ENCODE measurements at places on chromosomes 5 and 9.
A peak's percentile ranks its signal among the peaks of the same experiment; 100 is the strongest.

GRCh38 chr9:119101048-119101447, 268.2 kb downstream of the BRINP1 start:
- no peak for DNase-seq

- DNase-seq, result no peak
Measured at GRCh38 chr9:2478421-2478820, 143.2 kb upstream of the VLDLR start.

- no peak for DNase-seq
Measured at GRCh38 chr5:164341056-164341619, 835.7 kb downstream of the MAT2B start.

DNA sequence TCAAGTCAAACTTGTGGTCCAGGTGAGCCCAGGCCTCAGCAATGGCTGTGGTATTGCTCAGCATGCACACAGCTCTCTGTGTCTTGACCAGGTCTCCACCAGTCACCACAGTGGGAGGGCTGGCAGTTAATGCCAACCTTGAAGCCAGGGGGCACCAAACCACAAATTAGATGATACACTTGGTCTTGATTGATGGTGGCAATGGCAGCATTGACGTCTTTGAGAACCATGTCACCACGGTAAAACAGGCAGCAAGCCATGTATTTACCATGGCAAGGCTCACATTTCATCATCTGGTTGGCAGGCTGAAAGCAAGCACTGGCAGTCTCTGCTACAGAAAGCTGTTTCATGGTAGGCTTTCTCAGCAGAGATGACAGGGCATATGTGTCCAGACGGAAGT, 40.0 kb downstream of the NIM1K start:
- DNase-seq, result no peak

DNA sequence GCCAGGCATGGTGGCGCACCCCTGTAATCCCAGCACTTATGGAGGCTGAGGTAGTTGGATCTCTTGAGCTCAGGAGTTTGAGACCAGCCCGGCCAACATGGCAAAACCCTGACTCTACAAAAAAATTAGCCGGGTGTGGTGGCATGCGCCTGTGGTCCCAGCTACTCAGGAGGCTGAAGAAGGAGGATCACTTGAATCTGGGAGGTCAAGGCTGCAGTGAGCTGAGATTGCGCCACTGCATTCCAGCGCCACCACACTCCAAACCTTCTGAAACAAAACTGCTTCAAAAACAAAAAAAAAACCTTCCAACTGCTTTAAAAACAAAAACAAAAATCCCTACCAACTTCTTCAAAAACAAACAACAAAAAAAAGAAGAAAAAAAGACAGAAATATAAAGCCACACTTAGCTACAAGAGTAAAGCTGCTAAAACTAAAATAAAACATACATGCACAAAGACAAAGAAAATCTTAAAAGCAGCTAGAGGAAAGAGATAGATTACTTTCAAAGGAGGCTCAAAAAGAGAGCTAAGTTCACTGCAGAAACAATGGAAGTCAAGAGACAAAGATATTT, 11.4 kb downstream of the DCAF10 start:
- DNase-seq, result no peak

- no peak for DNase-seq
Measured at GRCh38 chr5:140317859-140318258, 15.0 kb upstream of the PFDN1 start.

GRCh38 chr5:52985306-52985705, 3.8 kb upstream of the ITGA2 start:
- no peak for DNase-seq

- no peak for DNase-seq
Measured at GRCh38 chr5:92969781-92970237, 611.2 kb downstream of the NR2F1-AS1 start.

DNA sequence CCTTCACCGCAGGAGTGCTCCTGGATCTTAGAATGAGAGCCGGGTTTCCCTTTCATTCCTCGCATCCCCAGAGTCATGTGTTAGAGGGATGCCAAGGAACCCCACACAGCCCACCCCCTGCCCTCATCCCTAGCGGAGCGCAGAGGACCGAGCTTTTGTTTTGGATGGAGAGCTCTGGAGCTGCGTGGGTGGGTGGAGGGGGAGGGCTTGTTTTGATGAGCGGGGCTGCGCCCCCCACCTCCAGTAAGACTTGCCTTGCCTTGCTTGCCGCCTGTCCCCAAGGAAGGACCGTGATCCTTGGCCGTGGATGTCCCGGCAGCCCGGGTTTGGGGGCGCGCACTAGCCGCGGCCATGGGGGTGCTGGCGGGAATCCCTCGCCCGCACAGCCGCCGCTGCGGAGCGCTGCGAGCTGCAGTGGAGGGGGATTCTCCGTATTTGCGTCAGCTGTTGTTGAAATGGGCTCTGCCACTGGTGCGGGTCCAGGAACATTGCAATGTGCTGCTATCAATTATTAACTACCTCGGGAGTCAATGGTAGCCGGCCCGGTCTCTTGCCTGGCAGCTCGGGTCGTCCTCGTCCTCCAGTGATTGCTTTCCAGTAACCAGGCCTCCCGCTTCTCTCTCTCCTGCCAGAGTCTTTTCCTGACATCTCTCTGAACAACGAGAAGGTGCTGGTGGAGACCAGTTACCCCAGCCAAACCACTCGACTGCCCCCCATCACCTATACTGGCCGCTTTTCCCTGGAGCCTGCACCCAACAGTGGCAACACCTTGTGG, 1.0 kb downstream of the EGR1 start:
- no peak for DNase-seq

DNA sequence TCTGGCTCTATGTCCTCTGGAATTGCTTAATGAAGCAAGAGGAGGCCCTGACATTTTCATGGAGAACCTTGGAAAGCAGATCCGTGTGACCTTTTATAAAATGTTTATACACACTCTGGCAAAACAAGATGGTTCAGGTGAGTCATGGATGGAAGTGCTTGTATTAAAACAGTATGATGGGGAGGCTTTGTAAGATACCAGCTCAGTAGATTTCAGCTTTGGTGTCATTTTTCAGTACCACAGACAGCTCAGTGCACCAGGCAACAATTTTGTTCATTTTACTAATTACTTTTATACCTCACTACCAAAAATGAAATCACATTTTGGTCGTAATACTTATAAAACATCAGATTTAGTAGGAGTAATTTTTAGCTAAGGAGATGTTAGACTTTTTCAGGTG, 5.2 kb downstream of the KCNN2 start:
- DNase-seq, result no peak

GRCh38 chr5:150412319-150413175, at the start of gene CD74:
Gene CD74 (minus strand): TSS chr5:150412910. CDS start chr5:150412749, 161 bp downstream.
- peak; percentile 92 for DNase-seq

- no peak for DNase-seq
Measured at GRCh38 chr5:54656261-54656728, 138.7 kb downstream of the SNX18 start.

- DNase-seq, result no peak
Measured at GRCh38 chr5:134411228-134411545, 494 bp downstream of the CDKN2AIPNL start.

DNA sequence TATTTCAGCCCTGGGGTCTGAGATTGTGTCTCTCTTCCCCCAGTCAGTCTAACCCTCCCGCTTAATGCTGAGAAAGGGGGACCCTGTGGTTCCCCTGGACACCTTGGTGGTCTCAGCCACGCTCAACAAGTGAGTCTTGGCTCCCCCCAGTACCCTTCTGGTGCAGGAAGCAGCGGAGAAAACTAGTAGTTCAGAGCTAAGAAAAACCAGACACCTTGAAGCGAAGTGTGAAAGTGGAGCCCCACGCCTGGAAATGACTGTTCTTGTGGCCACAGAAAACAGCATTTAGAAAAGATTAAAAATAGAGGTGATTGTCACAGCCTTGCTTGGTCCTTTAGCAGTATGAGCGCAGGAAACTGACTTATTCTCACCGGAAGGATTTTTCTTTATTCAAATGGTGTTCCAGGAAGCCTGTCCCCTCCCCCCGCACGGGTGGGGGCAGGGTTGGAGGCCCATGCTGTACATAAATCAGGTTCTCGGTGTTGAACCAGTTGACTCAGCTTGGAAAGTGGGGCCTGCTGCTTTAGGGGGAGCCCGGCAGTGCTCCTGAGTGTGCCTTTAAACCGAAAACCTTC, 8.1 kb downstream of the ARPC5L start:
- DNase-seq, result peak; percentile 66

DNA sequence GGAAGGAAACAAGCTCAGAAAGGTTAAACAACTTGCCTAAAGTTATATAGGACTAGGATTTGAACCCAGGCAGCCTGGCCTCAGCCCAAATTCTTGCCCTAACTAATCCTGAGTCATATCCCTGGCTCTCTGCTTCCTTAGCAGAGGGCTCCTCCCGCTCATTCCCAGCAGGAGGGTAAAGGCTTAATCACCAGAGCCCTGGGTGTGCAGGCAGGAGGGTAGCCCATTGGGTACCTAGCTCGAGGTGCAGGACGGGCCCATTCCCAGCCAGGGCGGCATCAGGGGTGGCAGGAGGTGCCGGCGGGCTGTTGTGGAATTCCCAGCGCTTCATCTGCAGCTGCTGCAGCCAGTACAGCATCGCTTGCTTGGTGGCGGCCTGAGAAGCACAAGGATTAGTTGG, 3.9 kb downstream of the TBC1D2 start:
- no peak for DNase-seq

- no peak for DNase-seq
Measured at GRCh38 chr9:36962691-36963090, 71.4 kb downstream of the PAX5 start.

DNA sequence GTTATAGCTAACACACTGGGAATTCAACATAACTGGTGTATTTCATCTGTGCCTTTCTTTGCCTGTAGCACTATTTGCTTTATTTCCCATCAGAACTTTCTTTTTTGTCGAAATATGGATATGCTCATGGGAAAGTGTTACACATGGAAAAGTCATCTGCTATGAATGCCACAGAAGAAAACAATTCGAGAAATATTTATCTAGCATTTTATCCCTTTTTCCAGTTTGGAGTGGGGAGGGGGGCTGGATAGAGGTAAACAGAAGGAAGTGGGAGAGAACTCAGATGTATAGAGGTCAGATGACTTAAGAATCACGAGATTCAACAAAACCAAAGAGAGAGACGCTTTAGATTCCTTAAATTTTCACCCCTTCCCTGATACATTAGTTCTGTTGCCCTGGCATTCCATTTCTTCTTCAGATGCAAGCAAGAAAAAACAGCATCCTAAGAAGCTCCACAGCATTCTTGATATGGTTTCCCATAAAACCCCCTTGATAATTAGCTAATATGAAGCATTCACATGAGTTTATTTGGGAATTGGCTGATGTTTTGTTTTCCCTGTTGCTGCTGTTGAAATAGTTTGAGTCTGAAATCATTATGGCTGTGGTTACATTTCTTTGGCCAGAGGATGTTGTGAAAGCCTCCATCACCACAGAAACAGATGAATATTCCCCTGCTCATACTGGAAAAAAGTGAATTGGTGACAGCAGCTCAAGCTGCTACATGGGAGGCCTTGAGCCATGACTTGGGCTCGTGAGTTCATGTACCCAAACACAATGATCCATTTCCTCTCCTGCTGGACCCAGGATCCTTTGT, 335.8 kb upstream of the DAB2 start:
- no peak for DNase-seq

DNA sequence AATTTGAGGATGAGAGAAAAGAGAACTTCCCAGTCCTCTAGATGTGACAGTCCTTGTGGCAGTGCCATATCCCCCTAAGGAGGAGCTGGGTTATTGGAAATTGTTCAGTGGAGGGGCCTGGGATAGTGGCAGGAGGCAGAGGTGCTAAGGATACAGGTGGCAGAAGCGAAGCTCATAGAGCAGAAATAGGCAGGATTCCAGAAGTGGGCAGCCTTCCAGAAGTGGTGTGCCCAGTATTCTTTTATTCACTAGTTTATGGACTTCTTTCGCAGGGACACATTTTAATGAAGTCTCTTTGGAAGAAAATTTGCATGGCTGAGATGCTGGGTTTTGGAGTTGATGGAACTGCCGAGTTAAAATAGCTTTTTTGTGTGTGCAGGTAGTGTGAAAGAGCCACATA, 6.8 kb downstream of the PIK3R1 start:
- DNase-seq, result no peak

DNA sequence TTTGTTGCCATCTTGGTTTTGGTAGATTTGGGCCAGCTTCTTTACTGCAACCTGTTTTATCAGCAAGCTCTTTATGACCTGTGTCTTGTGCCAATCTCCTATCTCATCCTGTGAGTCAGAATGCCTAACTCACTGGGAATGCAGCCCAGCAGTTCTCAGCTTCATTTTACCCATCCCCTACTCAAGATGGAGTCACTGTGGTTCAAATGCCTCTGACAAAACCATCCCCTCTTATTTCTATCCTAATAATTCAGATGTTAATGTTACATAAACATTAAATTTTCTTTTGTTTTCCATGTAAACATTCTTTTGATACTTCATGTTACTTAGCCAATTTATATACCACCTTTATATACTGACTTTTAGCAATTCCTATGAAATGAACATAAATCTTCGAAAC, 746.3 kb downstream of the CDH18 start:
- DNase-seq, result no peak

DNA sequence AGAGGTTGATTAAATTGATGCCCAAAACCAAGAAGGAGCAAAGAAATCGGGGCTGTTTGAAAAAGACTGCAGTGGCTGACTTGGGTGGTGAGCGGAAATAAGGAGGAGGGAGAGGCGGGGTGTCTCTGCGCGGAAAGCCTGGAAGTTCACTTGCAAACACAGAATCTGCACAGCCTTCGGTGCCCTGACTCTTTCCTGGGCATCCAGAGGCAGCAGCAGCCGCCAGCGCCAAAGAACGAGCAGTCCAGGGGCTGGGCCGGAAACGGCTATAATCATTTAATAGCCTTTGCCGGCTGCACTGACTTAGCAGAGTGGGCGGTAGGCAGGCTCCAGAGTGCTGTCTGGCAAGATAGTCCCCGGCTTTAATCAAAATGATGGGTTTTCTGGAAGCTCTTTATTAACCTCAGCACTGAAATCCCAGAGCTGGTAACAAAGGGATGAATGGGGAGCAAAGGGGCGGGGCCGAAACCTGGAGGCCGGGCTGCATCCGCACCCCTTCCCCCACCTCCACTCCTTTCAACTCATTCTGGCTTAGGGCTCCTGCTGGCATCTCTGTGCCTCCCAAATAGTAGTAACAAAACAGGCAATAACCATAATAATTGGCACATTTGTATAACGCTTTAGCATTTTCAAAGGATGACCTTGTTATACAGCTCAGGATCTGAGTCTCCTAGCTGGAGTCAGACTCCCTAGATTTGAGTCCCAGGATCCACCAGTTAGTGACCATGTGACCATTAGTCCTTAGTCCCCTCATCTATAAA, 35.7 kb downstream of the PCDHAC2 start:
- DNase-seq, result no peak

DNA sequence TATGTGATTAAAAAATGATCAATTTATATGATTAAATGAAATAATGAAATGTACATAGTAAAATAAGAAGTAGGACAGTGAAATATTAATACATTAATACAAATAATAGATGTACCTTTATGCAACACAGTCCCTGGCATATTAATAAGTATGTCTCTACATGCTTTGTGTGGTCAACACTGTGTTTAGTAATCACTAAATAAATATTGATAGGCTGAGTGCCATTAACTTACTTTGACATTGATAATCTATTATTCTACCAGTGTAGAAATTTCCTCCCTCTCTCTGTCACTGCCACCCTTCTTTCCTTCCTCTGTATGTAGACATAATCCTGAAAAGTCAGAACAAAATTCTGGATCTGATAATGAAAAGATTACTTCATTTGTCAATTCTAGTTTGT, 43.7 kb downstream of the RNF180 start:
- no peak for DNase-seq

Data from effector CD4-positive, alpha-beta T cell (primary cell).